HuH-7.5 (cell line): ENCODE measurements at places on chromosomes 16 and 17.

GRCh38 chr16:53805113-53805512 lies 101.2 kb downstream of the FTO start:
- DNase-seq, result no peak

DNA sequence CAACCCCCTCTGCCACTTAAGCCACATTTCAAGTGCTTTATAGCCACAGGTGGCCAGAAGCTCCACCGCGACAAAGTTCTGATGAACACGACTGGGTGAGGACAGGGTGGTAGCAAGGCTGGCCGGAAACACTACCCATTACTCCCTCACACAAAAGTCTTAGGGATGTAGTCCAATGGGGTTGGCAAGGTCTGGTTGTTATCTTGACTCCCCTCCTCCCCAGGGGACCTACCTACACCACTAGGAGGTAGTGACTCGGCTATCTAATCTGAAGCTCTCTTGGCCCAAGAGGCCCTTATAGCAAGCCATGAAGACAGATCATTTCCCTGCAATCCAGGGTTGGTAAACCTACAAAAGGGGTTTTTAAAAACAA lies 8.4 kb downstream of the LITAFD start:
- DNase-seq, result no peak

DNA sequence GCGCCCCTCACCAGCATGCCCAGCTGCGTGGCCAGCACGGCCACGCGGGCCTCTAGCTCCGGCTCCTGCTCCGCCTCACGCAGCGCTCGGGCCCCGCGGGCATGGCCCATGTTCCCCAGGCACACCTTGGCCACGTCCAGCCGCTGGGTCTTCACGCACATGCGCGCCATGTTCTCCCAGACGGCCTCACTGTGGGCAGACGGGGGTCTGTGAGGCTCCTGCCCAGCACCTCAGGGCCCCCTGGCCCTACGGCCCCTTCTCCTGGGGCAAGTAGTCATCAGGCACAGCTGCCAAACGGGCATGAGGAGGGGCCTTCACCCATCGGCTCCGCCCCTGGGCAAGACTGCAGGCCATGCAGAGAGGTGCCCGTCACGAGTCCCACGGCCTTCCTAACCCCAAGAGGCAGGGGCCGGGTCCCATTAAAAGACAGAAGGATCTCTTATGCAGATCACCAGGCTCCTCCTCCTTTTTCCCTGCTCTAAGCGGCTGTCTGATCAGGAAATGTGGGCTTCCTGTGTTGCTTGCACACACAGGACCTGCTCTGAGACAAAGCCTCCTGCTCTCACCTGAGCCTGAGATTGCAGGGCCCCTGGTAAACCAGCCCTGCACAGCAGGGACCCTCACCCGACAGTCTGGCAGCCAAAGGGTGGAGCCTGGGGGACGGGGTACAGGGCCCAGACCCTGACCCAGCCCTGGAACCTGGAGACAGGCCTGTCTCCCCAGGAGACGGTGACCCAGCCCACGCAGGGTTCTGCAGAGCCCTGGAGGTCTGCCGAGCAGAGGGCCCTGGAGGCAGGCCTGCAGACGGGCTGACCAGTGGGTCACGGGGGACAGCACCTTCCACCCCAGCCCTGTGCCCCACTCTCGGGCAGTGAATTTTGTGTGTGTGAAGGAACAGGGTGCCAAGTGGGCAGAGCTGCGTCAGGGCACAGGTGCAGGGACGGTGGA lies 6.6 kb upstream of the TMEM204 start:
- DNase-seq, result no peak

DNA sequence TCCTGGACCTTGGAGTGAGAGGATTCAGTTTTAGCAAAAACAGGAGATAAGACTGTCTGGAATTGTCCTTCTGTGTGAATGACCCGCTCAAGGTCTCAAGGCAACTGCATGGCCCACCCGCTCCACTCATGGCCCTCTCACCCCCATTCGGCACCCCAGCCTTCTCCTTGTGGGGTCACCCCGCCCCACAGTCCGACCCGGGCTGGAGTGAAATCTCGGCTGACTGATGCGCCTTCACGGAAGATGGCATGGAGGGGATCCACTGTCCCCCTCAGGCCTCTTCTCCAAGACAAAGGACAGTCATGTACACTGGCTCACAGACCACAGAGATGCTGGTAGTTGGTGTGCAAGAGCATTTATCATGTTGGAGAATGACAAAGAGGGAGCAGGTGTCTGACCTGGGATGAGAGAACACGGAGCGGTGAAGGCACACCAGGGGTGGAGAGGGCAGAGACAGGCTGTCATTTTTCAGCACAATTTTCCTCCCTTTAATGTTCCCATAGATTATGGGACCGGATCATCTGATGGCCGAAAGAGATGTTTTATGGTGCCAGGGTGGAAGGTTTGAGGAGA lies 391.9 kb upstream of the TNRC6C start:
- DNase-seq, result no peak

GRCh38 chr17:80485846-80486245 lies 9.4 kb upstream of the NPTX1 start:
- DNase-seq, result no peak

GRCh38 chr16:72829846-72830775 lies 217.8 kb downstream of the ZFHX3 start:
- no peak for DNase-seq

GRCh38 chr17:48011405-48012150 lies 26.0 kb downstream of the COPZ2 start:
- peak; percentile 71 for DNase-seq

- DNase-seq, result no peak
These were observed 544 bp upstream of the EVI2A start for GRCh38 chr17:31321966-31322365.

- DNase-seq, result no peak
These were observed 719.0 kb downstream of the KCNJ18 start for GRCh38 chr17:22411185-22411784.

- DNase-seq, result no peak
These were observed 681 bp downstream of the CALCOCO2 start for GRCh38 chr17:48831549-48831883.

DNA sequence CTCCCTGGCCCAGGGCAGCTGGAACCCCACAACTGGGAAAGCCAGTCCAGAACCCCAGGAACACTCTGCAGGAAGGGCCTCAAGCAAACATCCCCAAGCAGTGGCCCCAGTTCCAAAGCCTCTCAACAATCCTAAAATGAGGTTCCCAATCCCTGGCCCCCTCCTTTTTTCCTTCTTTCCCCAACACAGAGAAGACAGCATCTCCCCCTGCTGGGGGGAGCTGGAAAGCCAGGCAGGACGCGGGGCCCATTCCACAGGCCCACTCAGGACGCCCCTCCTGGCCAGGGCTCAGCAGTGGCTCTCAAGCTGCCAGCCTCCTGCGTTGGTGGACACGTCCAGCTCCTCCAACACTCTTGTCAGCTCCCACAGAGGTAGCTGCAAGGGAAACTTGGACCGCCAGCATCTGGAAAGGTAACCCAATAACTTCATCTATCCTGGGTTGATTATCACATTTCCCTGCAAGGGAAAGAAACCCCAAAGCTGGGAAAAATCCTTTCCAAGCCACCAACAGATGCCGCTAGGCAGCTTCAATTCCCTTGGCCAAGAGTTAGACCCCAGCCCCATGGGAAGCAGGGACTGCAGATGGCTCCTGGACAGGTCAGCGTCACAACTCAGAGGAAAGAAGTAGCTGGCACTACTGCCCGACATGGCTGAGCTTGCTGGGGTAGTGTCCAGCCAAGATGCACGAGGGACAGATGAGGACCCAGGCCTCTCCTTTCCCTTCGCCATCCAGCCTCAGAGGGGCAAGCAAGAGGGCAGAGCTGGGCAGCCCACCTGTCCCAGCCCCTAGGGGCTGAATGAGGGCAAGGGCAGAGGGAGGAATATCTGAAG lies 7.6 kb downstream of the HDAC5 start:
- peak; percentile 69 for DNase-seq

GRCh38 chr16:83682116-83682867 lies 125.5 kb upstream of the HSBP1 start:
- no peak for DNase-seq

DNA sequence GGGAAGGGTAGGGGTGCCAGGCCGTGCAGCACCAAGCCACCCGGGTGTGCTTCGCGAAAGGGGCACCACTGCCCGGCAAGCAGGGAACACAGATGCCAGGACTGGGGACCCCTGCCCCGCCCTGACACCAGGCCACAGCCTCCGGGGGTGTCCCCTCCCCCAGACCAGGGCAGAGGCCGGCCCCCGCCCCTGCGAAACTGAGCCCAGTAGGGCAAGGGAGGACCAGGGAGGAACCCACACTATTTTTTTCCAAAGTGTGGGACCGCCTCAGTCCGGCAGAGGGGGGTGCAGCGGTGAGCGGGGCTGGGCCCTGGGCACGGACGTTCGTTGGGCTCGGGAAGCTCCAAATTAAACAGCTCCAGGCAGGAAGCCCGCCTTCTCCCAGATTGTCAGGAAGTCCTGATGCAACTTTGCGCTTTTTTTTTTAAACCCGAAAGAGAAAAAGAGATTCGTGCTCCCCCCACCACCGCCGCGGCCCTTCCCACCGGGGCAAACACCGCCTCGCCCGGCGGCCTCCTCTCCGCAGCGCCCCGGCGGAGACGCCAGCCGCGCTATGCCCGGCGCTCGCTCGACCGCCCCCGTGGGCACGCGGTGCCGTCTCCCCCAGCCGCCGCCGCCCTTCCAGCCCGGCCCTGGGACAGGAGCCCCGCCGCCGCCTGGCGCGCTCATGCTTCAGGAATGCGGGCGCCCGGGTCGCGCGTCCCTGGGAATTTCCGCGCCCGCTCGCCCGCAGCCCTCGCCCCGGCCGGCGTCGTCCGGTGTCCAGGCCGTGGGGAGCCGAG lies 755 bp downstream of the PIEZO1 start:
- peak; percentile 91 for DNase-seq

GRCh38 chr17:57945996-57946797 lies 9.0 kb downstream of the CUEDC1 start:
- no peak for DNase-seq

DNA sequence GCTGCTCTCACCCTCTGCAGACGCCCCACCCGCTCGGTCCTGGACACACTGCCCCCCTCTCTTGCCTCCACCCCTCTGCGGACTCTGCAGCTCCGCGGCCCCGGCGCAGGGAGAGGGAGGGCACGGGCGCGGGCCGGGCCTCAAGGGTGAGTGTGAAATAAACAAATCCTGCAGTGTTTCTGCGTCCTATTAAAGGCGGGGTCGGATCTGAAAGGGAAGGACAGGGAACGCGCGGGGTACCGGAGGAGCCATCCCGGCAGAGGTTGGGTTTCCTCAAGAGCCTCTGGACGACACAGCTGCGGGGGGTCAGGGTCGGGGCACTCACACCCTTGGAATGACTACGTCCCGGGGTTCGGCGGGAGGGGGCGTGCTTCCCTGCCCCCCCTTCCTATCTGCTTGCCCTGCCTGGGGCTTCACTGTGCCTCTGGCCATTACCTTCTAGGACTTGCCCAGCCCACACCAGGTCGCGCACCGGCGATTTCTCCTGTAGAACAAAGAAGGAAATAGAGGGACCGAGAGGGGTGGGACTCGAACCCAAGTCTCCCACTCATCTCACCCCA lies 466 bp upstream of the HSF4 start:
- DNase-seq, result no peak

- DNase-seq, result no peak
These were observed 22.8 kb downstream of the SLFN5 start for GRCh38 chr17:35265566-35266141.

GRCh38 chr16:83338941-83339340 lies 468.8 kb upstream of the HSBP1 start:
- DNase-seq, result no peak

DNA sequence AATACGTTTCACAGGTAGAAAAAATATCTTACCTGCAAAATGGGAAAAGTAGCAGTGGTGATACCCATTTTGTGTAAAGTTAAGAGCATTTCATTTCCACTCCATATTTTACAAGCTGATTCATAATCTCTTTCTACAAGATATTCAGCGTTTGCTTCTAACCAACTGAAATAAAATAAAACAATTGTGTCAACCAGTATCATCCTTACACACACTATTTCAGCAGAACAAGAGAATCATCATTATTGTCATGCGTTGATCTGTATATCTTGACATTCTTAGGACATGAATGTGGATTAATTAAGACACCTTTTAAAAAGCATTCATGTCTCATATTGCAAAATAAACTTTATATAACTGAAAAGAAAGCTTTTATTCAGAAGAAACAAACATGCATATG lies 69.8 kb downstream of the BRIP1 start:
- DNase-seq, result no peak

DNA sequence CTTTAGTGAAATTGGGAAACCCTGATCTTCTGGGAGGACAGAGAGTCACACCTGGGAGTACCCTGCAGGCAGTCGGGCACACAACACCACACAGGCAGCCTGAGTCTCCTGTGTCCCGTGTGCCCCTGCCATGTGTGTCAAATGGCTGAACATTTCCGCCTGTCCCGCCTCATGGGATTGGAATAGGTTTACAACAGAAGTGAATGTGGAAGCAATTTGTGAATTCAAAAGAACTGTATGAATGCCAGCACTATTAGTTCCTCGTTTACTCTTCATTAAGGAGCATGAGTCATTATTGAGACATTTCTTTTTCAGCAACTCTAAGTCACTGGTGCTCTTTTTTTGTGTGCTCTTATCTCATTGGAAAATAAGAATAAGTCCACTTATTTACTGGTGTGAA lies 226.5 kb downstream of the PMP22 start:
- DNase-seq, result no peak

- DNase-seq, result no peak
These were observed 3.9 kb downstream of the KRT12 start for GRCh38 chr17:40862985-40863733.

DNA sequence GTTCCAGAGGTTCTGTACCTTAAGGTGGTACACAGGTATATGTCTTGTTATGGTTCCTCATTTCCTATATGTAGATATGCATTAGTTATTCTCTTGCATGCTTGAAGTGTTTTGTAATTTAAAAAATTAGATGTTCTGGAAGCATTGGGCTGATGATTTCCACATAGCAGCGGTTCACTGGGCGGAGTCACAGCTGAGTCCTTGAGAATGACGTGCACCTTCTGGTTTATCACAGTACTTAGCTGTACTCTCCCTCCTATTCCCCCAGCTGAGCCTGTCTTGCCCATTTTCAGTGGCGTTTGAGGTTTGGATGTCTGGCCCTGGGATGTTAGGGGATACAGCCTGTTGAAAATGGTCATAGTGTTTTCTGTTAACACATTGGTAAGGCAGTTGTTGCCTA lies 327.1 kb downstream of the SNX29 start:
- DNase-seq, result no peak

DNA sequence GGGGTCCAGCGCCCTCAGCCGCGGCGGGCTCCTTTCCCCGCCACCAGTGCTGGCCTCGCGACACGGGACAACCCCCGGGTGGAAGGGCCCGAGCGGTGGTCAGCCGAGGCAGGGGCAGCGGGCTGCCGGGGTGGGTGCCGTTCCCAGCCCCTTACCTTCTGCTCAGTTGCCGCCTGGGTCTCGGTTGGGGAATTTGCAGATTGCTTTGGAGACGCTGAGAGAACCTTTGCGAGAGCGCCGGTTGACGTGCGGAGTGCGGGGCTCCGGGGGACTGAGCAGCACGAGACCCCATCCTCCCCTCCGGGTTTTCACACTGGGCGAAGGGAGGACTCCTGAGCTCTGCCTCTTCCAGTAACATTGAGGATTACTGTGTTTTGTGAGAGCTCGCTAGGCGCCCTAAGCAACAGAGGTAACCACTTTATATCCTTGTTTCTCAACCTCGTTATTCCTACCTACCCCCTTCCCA lies 381 bp downstream of the CTNS start:
- no peak for DNase-seq

GRCh38 chr16:30151091-30151490 lies 28.1 kb upstream of the MAPK3 start:
- DNase-seq, result no peak

GRCh38 chr17:83193336-83194185 lies 114.2 kb downstream of the METRNL start:
- DNase-seq, result no peak
